HFFc6 (cell line): ENCODE measurements at places on chromosomes 3 and 15. TPM values are rescaled to one million over a fixed set of nuclear protein-coding genes. Genes with fewer than 3 reads are reported as not detected.

- H3K36me3 ChIP-seq = no peaks in the 10 kb centered on the region
- DNase-seq = no peak
- H3K27ac ChIP-seq = peak overlapping the region; percentile 7; the same call in 1 of the 2 replicates
Measured at GRCh38 chr15:97995881-97996603, 35.5 kb downstream of the ARRDC4 start.

RASGRP1 gene
- total RNA-seq = 0.31 to 0.83 TPM (median 0.47 TPM) in 3 replicates

LRRK1 gene
- total RNA-seq = 10.1 to 14.9 TPM (median 12.3 TPM) in 3 replicates

MELTF gene
- 0.96 to 2.7 TPM (median 2.7 TPM) in 3 replicates for total RNA-seq

DNA sequence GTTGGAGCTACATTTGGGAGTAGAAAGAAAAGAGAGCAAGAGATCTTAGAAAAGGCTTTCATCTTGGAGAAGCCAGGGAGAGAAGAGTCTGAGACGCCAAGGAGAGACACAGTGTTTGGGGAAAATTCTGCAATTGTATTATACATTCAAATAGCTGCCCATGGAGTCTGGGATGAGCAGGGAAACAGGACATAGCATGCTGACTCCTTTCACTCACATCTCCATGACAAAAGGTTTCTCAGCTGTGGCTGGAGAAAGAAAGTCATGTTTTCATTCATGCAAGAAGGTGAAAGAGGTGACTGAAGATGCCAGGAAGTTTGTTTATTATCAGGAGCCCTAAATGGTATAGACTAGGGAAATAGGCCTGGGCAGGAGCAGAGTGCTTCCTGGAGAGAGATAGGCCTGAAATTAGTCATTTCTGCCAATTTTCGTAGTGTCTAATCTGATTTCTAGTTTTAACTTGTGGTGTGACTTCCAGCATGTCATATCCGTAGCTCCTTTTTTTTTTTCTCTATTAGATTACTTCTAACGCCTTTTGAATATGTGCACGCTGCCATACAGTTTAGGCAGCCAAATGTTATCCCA, 34.1 kb downstream of the ACP3 start:
- no peaks in the 10 kb centered on the region for H3K36me3 ChIP-seq
- H3K4me3 ChIP-seq = no peak overlapping the region
- DNase-seq = no peak
- peaks cover 19% of the 10 kb centered on the region for H3K4me1 ChIP-seq
- H3K27ac ChIP-seq = no peak overlapping the region

DNA sequence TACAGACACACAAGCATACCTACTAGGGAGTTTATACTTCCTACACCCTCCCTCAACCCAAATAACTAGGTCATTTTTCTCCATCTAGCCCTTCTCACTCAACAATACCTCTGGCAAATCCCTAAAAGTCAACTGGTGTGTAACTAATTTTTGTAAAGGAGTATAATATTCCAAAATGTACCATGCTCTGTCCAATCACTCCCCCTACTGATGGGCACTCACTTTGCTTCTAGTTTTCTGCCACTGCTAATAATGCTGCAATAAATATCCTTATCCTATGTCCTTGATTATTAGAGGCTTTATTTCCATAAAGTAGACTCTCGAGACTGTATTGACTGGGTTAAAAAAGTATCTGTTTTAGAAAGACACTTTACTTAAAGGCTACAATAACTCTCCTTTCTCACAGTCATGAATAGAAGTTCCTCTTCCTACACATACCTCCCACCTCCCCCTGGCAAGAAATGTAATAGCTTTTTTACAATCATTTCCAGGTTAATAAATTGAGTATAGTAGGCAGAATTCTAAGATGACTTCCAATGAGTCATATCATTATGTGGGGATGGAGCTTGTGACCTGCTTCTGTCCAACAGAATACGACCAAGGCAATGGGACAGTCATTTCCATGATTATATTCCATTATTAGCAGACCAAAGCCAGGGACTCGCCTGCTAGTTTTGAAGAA, 30.0 kb downstream of the SHQ1 start:
- no peak overlapping the region for H3K4me3 ChIP-seq

DNA sequence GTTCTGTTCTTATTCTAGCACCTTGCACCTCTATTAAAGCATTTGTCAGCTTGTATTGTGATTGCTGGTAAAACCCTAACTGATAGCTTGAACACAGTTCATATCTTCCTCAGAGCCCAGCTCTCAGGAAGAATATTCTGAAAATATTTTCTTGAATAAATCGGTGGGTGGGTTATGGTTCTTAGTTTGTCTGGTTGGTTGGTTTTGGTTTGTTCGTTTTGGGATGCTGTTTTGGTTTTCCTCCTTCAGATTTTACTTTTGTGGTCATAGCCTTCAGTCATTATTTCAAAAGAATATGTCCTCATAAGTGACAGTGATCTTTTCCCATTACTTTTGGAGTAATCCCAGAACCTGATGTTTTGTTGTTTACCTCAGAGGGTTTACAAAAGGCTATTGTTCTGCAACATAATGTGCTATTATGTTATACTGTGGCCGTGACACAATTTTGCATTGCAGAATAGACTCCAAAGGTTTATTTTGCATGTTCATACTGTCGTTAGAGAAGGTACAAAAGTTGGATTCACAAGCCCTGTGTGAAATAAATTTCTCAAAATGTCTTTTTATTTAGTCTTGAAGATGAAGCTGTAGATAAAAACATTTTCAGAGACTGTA, 2.7 kb upstream of the TMEM87A start:
- H3K4me1 ChIP-seq = peaks cover 39% of the 10 kb centered on the region
- peak overlapping the region; percentile 99 for H3K27ac ChIP-seq
- no peak for DNase-seq
- peak overlapping the region; percentile 99 for H3K4me3 ChIP-seq
- no peaks in the 10 kb centered on the region; the same call in 1 of the 2 replicates for H3K27me3 ChIP-seq
- peaks cover 10% of the 10 kb centered on the region for H3K36me3 ChIP-seq
